Activated CD4-positive, alpha-beta T cell treated with anti-CD3 and anti-CD28 coated beads, Interleukin-2, amount 10 ng/mL, durations not matched to agents 7 days and 5 days (primary cell): ENCODE measurements at places on chromosomes 12 and 14. TPM values are rescaled to one million over a fixed set of nuclear protein-coding genes. Genes with fewer than 3 reads are reported as not detected.
A peak's percentile ranks its signal among the peaks of the same experiment; 100 is the strongest.

Gene NGB
- total RNA-seq, result not detected

DNA sequence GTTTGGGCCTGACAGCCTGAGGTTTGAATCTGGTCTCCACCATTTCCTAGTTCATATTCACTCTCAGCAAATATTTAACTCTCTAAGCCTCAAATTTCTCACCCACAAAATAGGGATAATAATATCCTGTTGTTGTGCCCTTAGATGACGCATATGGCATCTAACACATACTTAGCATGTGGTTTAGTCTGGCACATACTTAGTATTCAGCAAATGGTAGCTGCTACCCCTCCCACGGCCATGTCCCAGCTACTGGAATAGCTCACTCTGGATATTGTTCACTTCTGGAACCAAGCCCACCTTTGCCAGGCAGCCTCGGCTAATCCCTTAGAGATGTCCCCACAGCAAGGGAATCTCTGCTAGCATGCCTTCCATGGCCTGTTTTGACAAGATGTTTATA lies 53.3 kb downstream of the BICD1 start:
- no peaks in the 10 kb centered on the region for H3K36me3 ChIP-seq
- H3K27me3 ChIP-seq, result no peaks in the 10 kb centered on the region
- no peak for DNase-seq
- no peaks in the 10 kb centered on the region for H3K4me1 ChIP-seq
- no peak overlapping the region for H3K27ac ChIP-seq
- no peak overlapping the region for H3K4me3 ChIP-seq

GRCh38 chr14:70073924-70074566 lies 114.7 kb downstream of the SLC8A3 start:
- no peak overlapping the region for H3K4me3 ChIP-seq
- H3K36me3 ChIP-seq, result no peaks in the 10 kb centered on the region
- peak; percentile 54 for DNase-seq
- H3K27me3 ChIP-seq, result peaks cover 24% of the 10 kb centered on the region
- H3K4me1 ChIP-seq, result no peaks in the 10 kb centered on the region

DNA sequence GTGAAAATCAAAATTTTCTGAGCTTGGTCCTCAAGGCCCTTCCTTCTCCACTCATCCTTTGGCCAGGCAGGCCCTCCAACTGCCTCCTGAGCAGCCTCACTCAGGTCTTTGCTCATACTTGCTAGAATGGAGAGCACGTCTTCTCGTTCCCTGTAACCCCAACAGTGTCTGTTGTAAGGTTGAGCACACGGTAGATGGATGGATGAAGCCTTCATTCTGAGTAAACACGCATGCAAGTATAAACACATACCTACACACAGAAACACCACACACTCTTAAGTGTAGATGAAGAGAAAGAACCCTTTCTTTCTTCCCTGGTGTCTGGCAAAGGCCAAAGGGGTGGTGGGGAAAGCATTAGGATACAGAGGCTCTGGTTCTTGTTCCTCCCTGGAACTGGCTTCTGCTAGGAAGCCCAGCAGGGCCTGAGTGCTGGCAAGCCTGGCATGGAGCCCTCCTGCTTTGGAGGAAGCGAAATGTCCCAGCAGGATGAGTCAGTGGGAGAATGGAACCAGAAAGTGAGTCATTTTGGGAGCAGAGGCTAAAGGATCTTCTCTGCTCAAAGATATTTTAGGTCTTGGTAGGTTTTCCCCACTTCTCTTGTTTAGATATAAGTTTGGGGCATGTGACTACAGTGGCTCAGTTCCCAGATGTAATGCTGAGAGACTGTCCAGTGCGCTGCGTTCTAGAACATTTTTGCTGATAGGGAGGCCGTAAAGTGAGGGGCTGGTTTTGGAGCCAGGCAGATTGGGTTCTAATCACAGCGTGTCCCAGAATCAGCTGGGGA lies 127.4 kb downstream of the CACNA1C start:
- H3K27ac ChIP-seq, result no peak overlapping the region
- no peaks in the 10 kb centered on the region for H3K36me3 ChIP-seq
- DNase-seq, result no peak
- H3K4me1 ChIP-seq, result peaks cover 2% of the 10 kb centered on the region
- no peak overlapping the region for H3K4me3 ChIP-seq

- no peak for DNase-seq
- no peak overlapping the region for H3K4me3 ChIP-seq
- H3K36me3 ChIP-seq, result no peaks in the 10 kb centered on the region
- H3K27me3 ChIP-seq, result no peaks in the 10 kb centered on the region
- H3K4me1 ChIP-seq, result no peaks in the 10 kb centered on the region
These were observed 89.8 kb upstream of the LRIG3 start for GRCh38 chr12:59010118-59010517.

Gene RHOJ
- not detected for total RNA-seq

- no peak overlapping the region for H3K4me3 ChIP-seq
- no peak for DNase-seq
- H3K27me3 ChIP-seq, result no peaks in the 10 kb centered on the region
- H3K4me1 ChIP-seq, result no peaks in the 10 kb centered on the region
- H3K27ac ChIP-seq, result no peak overlapping the region
- H3K36me3 ChIP-seq, result no peaks in the 10 kb centered on the region
These were observed 64.8 kb downstream of the HELB start for GRCh38 chr12:66367015-66367667.

DNA sequence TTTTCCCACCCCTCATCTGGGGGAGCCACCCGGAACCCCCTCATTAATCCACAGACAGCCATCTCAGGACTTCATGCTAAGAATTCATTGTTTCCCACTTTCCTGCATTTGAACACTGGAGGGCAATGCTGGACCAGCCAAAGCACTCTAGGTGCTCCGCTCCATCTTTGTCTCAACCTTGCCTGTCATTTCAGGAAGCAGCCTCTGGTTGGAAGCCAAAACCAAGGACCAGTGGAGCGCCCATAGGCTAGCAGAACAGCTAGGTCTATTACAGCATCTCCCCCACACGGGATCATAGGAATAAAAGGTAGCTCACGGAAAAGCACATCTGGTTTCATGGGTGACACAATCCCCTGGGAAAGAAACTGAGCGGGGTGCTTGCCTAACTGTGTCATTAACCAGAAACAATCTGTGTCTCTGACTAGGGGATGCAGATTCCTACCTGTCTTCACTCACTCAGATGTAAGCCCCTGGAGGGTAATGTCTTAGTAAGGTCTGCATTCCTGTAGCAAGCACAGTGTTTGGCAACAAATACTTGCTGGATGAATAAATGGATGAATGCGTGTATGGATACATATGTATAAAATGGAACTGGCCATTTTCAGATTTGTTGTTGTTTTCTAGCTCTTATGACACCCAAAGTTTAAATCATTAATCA lies 197.0 kb downstream of the DAD1 start:
- H3K27ac ChIP-seq, result no peak overlapping the region
- DNase-seq, result no peak
- no peaks in the 10 kb centered on the region for H3K36me3 ChIP-seq
- H3K4me1 ChIP-seq, result no peaks in the 10 kb centered on the region
- no peak overlapping the region for H3K4me3 ChIP-seq

DNA sequence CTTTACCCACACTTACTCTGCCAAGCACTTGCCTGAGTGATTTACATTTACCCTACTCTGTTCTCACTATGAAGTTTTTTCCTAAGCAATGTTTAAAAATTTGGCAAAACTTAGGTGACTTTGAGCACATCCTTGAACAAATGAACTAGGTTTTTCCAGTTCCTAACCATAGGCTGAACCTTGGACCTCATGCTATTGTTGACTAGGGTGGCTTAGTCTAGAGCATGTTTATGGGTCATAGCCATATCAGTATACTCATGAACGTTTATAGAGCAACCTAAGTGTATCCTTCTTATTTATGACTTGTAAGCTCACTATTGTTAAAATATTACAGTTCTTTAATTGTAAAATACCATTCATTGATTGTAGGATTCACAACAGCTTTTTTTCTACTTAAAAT lies 85.0 kb upstream of the KRR1 start:
- H3K36me3 ChIP-seq, result no peaks in the 10 kb centered on the region
- no peak overlapping the region for H3K27ac ChIP-seq
- no peak overlapping the region for H3K4me3 ChIP-seq
- peaks cover 28% of the 10 kb centered on the region for H3K27me3 ChIP-seq

GRCh38 chr12:49365542-49365941 lies 1.7 kb upstream of the SPATS2 start:
- peak overlapping the region; percentile 55 for H3K4me3 ChIP-seq
- peaks cover 2% of the 10 kb centered on the region for H3K36me3 ChIP-seq
- peaks cover 36% of the 10 kb centered on the region for H3K4me1 ChIP-seq
- H3K27me3 ChIP-seq, result peaks cover 6% of the 10 kb centered on the region

DNA sequence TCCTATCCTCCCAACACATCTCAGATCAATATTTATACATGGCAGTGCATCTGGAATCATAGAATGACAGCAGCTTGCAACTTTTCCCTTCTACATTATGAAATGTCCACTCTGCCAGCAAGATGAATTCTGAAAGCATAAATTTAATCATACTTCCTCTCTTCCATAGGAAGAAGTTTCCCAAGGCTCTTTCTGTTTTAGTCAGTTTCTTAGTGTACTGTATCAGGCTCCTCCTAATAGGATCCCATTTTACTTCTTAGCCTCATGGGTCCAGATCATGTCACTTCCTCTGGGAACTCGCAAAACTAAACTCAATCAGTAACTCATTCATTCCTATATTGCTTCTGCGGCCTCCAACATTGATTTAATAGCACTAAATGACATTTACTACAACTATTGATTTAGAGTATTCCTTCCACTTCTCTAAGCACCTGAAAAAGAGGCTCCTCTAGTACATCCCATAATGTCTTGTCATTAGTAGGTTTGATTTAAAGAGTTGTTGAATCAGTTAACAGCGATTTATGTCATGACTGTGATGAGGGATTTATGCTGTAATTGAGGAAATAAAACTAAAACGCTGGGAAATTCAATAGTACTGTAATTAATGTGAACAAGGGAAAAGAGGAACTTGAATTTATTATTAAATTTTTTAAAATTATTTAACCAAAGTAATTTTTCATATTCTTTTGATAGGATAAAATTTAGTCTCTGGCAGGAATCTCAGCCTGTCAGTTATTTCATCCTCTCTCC lies 4.0 kb downstream of the CLEC1A start:
- no peaks in the 10 kb centered on the region for H3K36me3 ChIP-seq
- peaks cover 3% of the 10 kb centered on the region for H3K4me1 ChIP-seq
- no peak overlapping the region for H3K4me3 ChIP-seq
- no peak overlapping the region for H3K27ac ChIP-seq
- H3K27me3 ChIP-seq, result peaks cover 11% of the 10 kb centered on the region

Gene KRT73
- total RNA-seq, result 8.2 TPM

GRCh38 chr12:3965046-3965445 lies 91.8 kb upstream of the PARP11 start:
- H3K27ac ChIP-seq, result no peak overlapping the region
- H3K27me3 ChIP-seq, result no peaks in the 10 kb centered on the region
- DNase-seq, result no peak
- H3K4me1 ChIP-seq, result peaks cover 27% of the 10 kb centered on the region

GRCh38 chr12:78338054-78338785 lies 507.5 kb downstream of the NAV3 start:
- no peaks in the 10 kb centered on the region for H3K27me3 ChIP-seq
- H3K36me3 ChIP-seq, result no peaks in the 10 kb centered on the region
- no peaks in the 10 kb centered on the region for H3K4me1 ChIP-seq
- no peak overlapping the region for H3K27ac ChIP-seq
- no peak overlapping the region for H3K4me3 ChIP-seq
- no peak for DNase-seq

- peaks cover 22% of the 10 kb centered on the region for H3K4me1 ChIP-seq
- H3K27me3 ChIP-seq, result no peaks in the 10 kb centered on the region
- no peak overlapping the region for H3K4me3 ChIP-seq
- DNase-seq, result no peak
- H3K27ac ChIP-seq, result no peak overlapping the region
These were observed 4.1 kb upstream of the TUBA1C start for GRCh38 chr12:49260571-49261363.

DNA sequence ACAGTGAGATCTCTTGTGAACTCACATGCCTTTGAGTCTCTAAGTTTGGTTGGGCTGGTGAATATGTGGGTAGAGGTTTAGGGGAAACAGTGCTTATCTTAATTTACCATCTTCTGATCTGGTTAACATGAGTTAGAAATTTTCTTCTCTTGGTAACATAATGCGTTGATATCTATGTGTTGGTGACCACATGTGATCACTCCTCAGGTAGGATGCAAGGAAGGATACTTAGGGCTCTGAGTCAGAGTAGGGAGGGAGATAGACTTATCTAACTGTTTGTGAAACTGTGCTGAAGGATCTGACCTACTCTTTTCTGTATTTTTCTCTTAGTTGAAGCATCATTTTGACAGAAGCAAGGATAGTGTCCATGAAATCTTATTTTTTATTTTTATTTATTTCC lies 23.1 kb downstream of the FAM234B start:
- no peak overlapping the region for H3K27ac ChIP-seq
- no peak overlapping the region for H3K4me3 ChIP-seq
- H3K27me3 ChIP-seq, result no peaks in the 10 kb centered on the region
- peaks cover 6% of the 10 kb centered on the region for H3K4me1 ChIP-seq
- peaks cover 3% of the 10 kb centered on the region for H3K36me3 ChIP-seq
- no peak for DNase-seq

DNA sequence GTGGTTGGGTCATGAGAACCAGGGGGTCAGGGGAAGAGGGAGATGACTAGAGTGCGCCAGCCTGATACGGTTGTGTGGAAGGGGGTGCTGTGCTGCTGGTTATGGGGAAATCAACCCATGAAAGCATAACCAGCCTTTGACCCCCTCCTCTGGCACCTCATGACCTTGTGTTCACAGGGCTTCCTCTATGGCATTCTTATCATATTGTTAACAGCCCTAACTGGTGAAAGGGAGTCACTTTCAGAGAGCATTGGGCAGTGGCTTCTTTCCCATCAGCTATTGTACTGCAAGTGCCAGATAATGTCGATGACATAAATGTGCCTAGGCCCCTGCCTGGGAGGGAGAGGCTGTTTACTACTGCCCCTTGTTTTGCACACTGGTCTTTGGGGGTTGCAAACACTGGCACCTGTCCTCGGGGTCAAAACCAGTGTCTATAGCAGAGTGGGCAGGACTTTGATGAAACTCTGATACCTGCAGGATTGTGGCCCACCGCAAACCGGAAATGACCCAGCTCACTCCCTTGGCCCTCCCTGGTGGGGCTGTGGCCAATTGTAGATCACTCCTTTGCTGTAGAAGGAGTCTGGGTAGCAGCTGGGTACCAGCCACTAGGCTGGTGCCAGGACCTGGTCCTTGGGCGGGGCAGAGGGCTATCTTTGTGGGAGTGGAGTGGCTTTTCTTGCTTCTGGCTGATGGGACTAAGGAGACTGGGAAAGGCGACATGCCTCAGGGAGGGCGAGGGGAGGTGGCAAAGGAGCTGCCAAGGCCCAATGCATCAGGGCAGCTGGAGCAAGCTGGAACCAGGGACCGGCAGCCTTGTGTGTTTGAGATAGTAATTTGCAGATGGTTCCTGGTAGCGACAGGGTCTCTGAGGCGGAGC lies 634 bp upstream of the TMEM63C start:
- H3K4me3 ChIP-seq, result peak overlapping the region; percentile 50
- H3K27me3 ChIP-seq, result peaks cover 24% of the 10 kb centered on the region

DNA sequence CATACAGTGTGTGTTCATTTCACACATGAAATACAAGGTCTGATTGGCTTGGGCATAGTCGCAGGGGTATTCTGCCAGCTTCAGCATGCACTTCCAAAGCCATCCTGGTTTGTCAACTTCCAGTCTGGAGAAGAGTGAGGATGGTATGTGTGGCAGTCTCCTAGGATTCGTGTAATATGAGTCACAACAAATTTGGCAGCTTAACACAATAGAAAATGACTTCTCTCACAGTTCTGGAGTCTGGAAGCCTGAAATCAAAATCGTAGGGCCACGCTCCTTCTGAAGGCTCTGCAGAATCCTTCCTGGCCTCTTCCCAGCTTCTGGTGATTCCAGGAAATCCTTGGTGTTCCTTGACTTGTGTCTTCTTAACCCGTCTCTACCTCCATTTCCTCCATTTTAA lies 167.5 kb downstream of the PPM1H start:
- peaks cover 3% of the 10 kb centered on the region for H3K4me1 ChIP-seq
- no peaks in the 10 kb centered on the region for H3K36me3 ChIP-seq
- no peak overlapping the region for H3K27ac ChIP-seq
- H3K27me3 ChIP-seq, result peaks cover 4% of the 10 kb centered on the region
- DNase-seq, result no peak

Gene MEG3
- not detected for total RNA-seq
